ENCODE measurements at places on chromosomes 5 and 9.

DNA sequence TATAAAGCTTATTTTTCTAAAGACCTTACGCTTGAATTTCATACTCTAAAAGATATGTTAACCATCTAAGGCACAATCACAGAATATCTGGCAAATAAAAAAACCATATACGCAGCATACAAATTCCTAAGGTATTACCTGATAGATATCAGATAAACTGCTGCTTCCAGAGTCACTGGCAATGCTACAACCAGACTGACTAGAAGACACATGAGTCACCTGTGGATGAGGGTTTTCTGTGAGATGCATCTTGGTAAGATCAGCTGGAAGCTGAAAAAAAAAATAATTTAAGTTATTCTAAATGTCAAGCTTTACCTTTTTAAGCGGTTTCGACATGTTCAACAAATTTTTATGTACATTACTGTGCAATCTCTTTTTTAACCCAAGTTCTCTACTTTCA, 113.8 kb downstream of the RAPGEF6 start:
- DNase-seq: no peak

DNA sequence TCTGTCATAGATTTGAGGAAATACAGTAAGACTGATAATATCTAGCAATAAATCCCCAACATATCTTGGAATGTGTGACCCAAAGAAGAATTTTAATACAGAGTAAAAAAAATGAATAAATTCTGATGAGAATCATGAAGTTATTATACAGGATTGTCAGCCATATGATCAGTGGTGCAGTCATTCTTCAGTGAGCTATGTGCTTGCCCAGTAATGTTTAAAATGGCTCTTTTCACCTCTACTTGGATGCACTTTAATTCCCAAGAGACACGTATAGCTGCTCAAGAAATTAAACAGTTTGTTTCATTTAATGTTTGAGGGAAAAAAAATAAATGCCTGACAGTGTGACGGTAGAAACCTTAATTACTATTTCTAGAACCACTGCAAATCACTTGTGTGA, 215.3 kb upstream of the FAM174A start:
- no peak for DNase-seq

GRCh38 chr5:56170557-56170956, 62.6 kb downstream of the ANKRD55 start:
- no peak for DNase-seq

GRCh38 chr5:126104951-126105350, 318.3 kb upstream of the GRAMD2B start:
- DNase-seq: no peak

- DNase-seq: no peak
Observed at GRCh38 chr5:117209479-117209878, 634.9 kb upstream of the SEMA6A start.

- no peak for DNase-seq
Observed at GRCh38 chr9:78368236-78368635, 71.3 kb downstream of the PSAT1 start.

GRCh38 chr5:138482638-138483037, 17.4 kb downstream of the EGR1 start:
- no peak for DNase-seq

DNA sequence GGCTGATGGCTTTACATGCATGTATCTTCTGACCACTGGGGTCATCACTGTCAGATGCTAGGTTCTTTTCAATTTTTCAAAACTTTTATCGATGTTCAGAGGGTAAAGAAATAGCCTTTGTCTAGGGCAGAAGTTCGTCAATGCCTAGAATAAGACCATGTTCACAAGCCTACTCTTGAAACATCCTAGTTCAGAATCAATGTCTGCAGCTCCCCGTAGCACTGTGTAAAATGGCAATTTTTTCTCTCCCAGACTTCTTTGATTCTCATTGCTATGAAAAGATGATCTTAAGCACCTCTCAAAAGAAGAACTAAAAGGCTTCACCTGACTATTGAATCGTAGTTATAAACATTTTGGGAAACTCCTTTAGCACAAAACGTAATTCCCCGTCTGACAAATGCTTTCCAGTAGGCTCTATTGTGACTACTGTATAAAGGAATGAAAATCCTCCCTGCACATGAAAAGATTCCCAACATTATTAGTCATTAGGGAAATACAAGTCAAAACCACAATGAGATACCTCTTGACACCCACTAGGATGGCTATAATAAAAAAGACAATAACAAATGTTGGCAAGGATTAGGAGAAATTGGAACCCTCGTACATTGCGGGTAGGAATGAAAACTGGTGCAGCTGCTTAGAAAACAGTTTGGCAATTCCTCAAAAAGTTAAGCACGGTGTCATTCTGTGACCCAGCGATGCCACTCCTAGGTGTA, 263.5 kb downstream of the ARHGAP26 start:
- no peak for DNase-seq

- DNase-seq: no peak
Observed at GRCh38 chr5:9865574-9865973, 235.4 kb upstream of the TAS2R1 start.

- DNase-seq: no peak
Observed at GRCh38 chr9:21974343-21974721, 19.9 kb downstream of the CDKN2A start.

DNA sequence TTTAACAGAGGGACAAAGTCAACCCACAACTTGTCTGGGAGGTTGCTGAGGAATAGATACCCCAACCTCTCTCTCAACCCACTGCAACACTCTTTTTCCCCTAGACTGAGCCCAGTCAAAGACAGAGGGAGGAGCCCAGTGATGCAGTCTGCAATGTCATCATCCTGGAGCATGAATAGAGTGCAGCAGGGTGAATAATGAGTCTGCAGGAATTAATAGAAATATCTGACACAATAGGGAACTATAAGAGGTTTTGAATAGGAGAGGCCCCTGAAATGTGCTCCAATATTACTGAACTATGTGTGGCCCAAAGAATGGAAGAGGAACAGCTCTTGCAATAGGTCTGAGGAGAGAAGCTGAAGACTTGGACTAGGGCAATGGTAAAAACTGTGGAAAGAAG, 59.1 kb downstream of the PDCD1LG2 start:
- no peak for DNase-seq

DNA sequence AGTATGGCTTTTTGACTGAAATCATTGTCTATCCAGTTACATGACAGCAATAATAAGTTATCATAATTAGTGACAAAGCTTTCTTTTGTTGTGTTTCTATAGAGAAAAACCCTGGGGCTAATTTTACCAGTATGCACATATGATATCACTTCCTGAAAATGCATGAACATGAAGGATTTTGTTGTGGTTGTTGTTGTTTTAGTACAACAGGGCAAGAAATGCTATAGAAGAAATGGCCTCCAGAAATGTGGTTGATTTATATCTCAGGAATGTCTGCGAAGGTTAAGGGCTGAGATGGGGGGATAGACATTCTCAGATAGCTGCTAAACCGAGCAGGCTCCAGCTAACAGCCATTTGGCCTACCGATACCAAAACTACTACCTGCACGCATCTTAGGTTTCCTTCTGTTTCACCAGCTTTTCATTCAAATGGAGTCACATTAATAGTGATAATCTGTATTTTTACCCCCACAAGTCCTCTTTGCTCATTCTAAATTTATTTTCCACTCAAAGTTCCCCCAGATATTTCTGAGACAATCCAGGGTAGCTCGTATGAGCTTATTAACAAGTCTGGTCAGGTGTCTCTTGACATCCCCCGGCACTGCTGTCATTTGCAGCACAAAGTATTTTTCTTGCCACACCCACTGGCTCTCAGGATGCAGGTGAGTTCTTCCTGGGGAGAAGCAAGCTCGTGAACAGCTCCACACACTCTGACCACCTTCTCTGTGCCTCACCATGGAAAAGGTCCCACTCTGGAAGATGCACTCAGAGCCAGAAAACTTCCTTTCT, 232.4 kb upstream of the GAS1 start:
- DNase-seq: no peak

GRCh38 chr9:132945186-132946130, 1.0 kb upstream of the TSC1 start:
- no peak for DNase-seq

DNA sequence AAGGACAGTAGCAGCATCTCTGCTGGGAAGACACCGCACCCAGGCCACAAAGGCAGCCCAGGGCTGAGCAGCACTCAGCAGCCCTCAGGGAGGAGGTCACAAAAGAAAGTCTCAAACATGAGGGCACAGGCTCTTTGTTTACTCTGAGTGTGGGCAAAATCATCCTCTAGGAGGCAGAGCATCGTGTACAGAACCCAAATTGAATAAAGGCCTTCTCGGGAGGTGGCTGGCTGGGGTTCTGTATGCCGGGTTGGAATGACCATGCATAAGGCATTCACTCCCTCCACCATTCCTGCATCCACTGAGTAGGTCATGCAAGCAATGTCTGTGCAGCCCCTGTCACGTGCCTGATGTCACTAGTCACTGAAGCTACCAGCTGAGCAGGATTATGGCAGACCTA, 412.8 kb downstream of the SPOCK1 start:
- DNase-seq: no peak

DNA sequence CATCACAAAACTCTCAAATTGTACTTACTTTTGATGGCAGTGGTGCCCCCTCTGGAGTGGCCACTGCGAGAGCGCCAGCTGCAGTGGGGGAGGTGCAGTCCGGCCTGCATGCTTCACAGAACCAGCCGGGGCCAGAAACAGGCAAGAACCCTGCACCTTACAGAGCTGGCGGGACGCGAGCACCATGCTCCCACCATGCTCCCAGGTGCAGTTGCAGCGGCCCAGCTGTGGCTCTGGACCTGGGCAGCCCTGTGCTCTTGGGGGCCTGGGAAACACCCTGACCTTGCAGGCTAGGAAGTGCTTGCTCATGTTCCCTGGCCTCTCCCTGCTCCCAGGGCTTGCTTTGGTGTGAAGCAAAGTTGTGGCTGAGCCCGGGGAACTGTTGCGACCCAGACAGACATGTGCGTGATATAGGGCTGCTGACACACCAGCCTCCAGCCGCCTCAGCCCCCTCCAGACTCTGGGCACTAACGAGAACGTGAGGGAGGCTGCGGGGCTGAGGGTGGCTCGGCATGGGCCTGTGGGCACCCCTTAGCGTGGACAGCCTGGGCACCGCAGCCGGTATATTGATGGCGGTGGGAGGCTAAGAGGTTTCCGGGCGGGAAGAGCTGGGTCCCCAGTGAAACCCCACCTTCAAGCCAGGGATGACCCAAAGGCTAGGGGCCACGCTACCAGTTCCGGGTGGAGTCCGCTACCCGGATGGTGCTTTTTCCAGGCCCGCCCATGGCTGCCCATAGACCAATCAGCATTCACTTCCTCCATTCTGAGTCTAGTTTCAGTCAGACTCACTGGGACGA, 1809.9 kb upstream of the ACO1 start:
- no peak for DNase-seq

GRCh38 chr9:129209109-129209508, 31.0 kb upstream of the IER5L start:
- DNase-seq: no peak

DNA sequence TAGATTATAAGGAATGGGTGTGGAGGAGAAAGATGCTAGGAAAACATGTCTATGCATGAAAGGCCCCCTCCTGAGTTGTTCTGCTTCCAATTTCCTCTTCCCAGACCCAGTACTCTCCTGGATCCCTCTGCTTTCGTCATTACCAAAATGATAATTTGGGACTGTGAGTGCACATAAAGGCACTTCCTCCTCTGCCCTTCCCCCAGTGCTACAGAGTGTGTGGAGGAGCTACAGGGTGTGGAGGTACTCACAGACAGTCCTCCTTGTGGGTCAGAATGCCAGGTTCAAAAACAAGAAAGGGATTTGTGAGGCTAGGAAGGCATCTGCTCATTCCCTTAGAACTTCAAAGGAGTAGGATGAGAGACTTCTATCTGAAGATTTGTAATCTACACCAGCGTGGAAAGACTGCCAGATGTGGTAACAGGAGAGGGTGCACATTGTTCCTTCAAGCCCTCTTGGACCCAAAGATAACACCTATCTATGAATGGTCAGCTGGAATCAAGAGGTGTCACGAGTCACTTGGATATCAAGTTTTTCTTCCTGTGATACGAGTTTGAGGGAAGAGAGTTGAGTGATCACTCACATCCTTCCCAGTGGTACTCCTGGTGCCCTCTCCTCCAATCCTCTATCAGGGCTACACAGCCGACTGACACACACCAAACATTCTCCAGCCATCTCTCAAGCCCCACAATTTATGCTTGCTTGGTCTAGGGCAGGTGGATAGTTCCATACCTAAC, 201.1 kb downstream of the EPB41L4A start:
- no peak for DNase-seq

- no peak for DNase-seq
Observed at GRCh38 chr5:116980581-116980980, 406.0 kb upstream of the SEMA6A start.

GRCh38 chr5:138884094-138884493, 9.0 kb upstream of the LRRTM2 start:
- DNase-seq: no peak

DNA sequence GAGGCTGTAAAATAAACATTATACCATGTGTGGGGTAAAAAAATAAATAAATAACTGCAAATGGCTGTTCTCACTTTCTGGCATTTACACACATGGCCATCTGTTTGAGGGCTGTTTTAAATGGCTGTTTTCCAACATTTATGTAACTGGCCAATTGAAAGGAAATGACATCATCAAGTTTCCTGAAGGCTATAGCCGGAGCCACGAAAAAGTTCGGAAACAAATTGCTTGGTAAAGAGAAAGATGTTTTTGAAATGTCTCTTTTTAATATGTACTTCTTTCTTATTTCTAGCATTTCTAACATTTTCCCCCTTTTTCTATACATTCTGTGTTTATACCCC, 95.4 kb upstream of the DAB2 start:
- no peak for DNase-seq

GRCh38 chr5:124905256-124906130, 159.1 kb upstream of the ZNF608 start:
- DNase-seq: no peak

GRCh38 chr5:168654211-168654721, 75.1 kb upstream of the PANK3 start:
- no peak for DNase-seq

- no peak for DNase-seq
Observed at GRCh38 chr5:168404365-168404764, 81.9 kb upstream of the RARS1 start.

GRCh38 chr9:124299515-124300090, 41.9 kb downstream of the NEK6 start:
- no peak for DNase-seq

DNA sequence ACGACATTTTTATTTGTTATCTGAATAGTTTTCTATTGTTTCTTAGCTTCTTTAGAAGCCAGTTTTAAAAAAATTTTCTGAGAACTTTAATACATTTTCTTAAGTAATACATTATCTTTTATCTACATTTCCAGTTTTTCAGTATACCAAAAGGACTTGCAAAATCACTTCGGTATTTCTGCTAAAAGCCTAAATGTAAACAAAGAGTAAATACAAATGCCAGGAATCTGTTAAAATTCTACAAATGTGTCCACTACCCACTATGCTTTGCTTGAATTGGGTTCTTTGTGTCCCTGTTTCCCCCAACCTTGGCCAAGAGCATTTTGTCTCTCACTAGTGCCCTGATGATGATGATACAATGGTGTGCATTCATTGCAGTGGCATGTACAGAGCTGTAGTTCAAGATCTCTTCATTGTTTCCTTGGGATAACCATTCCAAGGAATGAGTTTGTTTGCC, 611.2 kb downstream of the NR2F1-AS1 start:
- DNase-seq: no peak

Data from substantia nigra (tissue), 51 donors.